Stimulated activated memory B cell treated with anti-CD40 and anti-IgM and Interleukin-4, amounts not matched to agents 10 μg/mL and 1 μg/mL and 100 μg/mL, for 72 hours (primary cell): ENCODE measurements at places on chromosomes 3 and 15.
A peak's percentile ranks its signal among the peaks of the same experiment; 100 is the strongest.

GRCh38 chr3:42020684-42021307 is 58.9 kb upstream of the ULK4 start:
- no peak for ATAC-seq
- H3K27ac ChIP-seq: peak overlapping the region; percentile 38
- H3K27me3 ChIP-seq: no peaks in the 10 kb centered on the region
- peaks cover 12% of the 10 kb centered on the region for H3K36me3 ChIP-seq

DNA sequence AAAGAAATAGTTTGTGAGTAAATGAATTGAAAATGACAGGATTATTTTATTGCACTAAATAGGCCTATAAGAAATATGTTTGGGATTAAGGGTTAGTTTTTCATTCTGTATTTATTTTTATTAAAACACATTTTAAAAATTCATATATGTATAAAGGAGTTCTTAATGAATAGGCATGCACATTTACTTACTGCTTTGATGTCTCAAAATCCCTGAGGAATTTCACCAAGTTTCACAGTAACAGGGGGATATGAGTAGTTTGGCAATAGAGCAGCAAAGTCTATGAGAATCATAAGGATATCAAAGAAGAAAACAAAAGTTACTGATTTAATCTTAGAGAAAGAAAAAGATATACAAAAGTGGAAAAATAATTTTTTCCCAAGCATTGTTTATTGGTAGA is 411.7 kb downstream of the NAALADL2 start:
- H3K36me3 ChIP-seq: no peaks in the 10 kb centered on the region
- no peaks in the 10 kb centered on the region for H3K27me3 ChIP-seq
- no peak overlapping the region for H3K4me3 ChIP-seq
- no peaks in the 10 kb centered on the region for H3K4me1 ChIP-seq

DNA sequence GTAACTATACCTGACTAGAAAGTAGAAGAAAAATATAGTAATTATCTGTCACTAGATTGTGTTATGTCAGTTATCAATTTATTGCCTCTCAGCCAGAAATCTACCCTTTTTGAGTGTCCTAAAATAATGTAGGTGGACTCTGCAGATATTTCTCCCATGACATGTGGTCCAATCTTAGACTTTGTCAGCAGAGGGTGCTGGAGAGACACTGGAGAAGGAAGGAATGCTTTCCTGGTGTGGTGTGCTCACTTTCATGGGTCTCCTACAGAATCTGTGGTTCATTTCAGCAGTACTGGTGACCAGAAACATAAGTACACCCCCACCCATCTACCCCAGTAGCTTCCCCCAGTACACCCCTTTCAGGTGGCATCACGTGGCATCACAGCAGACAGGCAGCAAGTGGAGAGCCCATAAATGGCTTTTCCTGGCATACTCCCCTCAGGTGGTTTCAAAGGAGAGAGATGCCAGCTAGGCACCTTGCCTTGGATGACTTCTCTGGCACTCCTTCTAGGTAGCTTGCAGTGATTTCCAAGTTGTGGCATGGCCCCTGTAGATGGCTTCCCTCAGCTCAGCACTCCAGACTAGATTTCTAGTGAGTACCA is 114.7 kb downstream of the GADL1 start:
- H3K4me1 ChIP-seq: no peaks in the 10 kb centered on the region
- no peak overlapping the region for H3K4me3 ChIP-seq
- peaks cover 18% of the 10 kb centered on the region for H3K27me3 ChIP-seq
- no peaks in the 10 kb centered on the region for H3K36me3 ChIP-seq

GRCh38 chr3:84943379-84943778 is 15.4 kb upstream of the CADM2 start:
- ATAC-seq: no peak
- H3K4me3 ChIP-seq: no peak overlapping the region
- no peaks in the 10 kb centered on the region for H3K27me3 ChIP-seq
- H3K36me3 ChIP-seq: no peaks in the 10 kb centered on the region
- H3K4me1 ChIP-seq: no peaks in the 10 kb centered on the region
- no peak overlapping the region for H3K27ac ChIP-seq
